ENCODE measurements at places on chromosomes 16 and 17.
A peak's percentile ranks its signal among the peaks of the same experiment; 100 is the strongest.

GRCh38 chr16:15518381-15519351 is 84.3 kb downstream of the BMERB1 start:
- peaks cover 20% of the 10 kb centered on the region for H3K4me1 ChIP-seq
- H3K36me3 ChIP-seq: peaks cover 6% of the 10 kb centered on the region
- H3K27ac ChIP-seq: peak overlapping the region; percentile 30
- peak; percentile 37 for DNase-seq
- peaks cover 3% of the 10 kb centered on the region for H3K27me3 ChIP-seq

DNA sequence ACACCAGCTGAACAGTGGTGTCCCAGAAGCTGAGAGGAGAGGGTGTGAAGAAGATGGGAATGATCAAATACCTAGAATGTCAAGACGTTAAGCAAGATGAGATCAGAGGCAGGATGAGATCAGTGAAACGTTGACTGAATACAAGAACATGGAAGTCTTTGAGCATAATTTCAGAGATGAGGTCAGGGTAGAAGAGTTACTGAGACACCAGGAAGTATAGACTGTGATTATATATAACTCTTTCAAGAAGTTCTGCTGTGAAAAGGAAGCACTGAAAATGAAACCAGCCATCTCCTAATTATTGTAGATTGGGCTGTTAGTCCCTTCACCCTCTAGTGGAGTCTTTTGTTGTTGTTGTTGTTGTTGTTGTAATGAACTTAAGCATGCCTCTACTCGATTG is 9.1 kb downstream of the SHCBP1 start:
- peaks cover 4% of the 10 kb centered on the region for H3K36me3 ChIP-seq
- no peak overlapping the region for H3K27ac ChIP-seq
- H3K4me1 ChIP-seq: 0 out of 2 replicates have a peak, but pooled peaks cover 6% of the 10 kb centered on the region
- no peak for DNase-seq
- no peaks in the 10 kb centered on the region for H3K27me3 ChIP-seq

DNA sequence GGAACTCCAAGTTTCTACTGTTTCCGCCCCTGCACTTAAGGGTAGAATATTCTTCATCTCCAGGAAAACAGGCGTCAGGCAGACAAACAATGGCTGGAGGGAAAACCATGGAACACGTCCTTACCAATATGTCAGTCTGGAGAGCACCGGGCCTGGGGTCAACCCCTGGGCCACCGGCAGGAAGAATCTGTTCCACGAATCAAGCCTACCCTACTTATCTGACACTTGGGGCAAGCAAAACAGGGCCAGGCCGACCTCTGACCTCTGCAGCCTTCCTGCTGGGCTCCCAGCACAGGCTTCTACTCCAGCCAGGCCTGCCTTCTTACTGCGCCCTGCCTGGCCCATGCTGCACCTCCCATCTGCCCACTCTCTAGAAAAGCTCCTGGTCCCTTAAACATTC is 10.1 kb downstream of the VAC14 start:
- peaks cover 6% of the 10 kb centered on the region for H3K4me1 ChIP-seq
- H3K4me3 ChIP-seq: no peak overlapping the region
- no peaks in the 10 kb centered on the region for H3K36me3 ChIP-seq
- no peak for DNase-seq
- H3K27me3 ChIP-seq: peaks cover 3% of the 10 kb centered on the region

- no peaks in the 10 kb centered on the region for H3K27me3 ChIP-seq
- peaks cover 22% of the 10 kb centered on the region for H3K4me1 ChIP-seq
- no peak for DNase-seq
- H3K36me3 ChIP-seq: no peaks in the 10 kb centered on the region
- H3K4me3 ChIP-seq: no peak overlapping the region
Observed at GRCh38 chr17:13387236-13387635, 214.5 kb downstream of the HS3ST3A1 start.

DNA sequence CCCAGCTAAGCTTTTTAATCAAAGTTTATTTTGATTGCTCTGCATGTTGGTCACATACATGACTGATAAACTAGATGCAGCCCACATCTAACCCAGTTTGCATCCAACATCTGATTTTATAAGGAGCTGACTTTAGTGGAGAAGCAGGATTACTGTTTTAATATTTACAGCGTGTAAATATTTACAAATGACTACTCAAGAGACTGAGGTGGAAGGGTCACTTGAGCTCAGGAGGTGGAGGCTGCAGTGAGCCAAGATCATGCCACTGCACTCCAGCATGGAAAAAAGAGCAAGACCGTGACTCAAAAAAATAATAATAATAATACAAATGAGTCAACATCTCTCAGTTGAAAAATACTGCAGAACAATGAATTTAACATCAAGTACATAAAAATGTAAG is 50.8 kb downstream of the PARN start:
- H3K36me3 ChIP-seq: peaks cover 36% of the 10 kb centered on the region
- no peak for DNase-seq
- H3K4me3 ChIP-seq: no peak overlapping the region
- no peak overlapping the region for H3K27ac ChIP-seq

GRCh38 chr16:29974291-29975133 is 844 bp downstream of the TAOK2 start:
- H3K27me3 ChIP-seq: peaks cover 8% of the 10 kb centered on the region
- peak overlapping the region; percentile 93 for H3K4me3 ChIP-seq
- H3K27ac ChIP-seq: peak overlapping the region; percentile 93
- peaks cover 30% of the 10 kb centered on the region for H3K36me3 ChIP-seq
- peaks cover 34% of the 10 kb centered on the region for H3K4me1 ChIP-seq

DNA sequence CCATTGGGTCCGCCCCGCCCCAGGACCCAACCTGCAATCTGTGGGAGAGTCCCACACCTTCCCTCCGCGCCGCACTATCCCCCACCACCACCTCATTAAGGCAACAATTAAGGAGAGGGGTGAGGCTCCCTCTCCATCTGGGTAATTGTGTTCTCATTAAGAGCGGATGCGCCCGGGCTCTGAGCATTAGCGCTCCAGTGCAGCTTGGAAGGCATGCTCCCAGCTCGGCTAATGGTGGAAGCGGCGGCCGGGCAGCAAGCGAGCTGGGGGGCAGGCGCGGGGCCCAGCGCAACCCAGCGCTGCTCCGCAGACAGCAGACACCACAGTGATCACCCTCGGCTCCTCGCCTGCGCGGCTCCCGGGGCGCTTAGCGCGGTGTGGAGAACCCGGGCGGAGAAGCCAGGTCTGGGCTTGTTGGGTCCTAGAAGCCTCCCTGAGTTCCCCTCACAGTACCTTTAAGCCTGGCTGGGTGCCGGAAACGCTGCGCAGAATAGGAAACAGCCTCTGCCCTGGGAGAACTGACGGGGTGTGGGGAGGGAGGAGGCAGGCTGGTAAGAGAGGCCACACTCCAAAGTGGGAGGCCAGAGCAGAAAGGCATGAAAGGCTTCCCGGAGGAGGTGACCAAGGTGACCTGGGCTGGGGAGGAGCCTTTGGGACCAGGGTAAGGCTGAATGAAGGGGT is 6.4 kb downstream of the CBLN1 start:
- no peak overlapping the region for H3K4me3 ChIP-seq
- no peaks in the 10 kb centered on the region for H3K4me1 ChIP-seq
- no peak overlapping the region for H3K27ac ChIP-seq

DNA sequence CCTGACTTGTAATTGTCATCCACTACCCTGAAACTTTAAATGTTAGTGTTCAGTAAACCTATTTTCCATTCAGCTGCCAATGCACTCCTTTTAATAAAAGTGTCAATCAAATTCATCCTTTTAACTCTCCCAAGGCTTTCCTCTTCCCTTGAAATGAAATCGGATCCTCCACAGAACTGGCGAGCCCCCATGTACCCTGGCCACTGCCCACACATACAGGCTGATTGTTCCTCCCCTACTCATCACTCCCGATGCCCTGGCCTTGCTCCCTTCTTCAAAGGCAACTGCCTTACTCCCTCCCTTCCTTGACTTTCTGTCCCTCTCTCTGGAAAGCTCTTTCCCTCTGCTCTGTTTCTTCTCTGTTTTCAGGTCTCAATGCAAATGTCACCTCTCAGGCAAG is 7.6 kb downstream of the KRT33A start:
- peaks cover 22% of the 10 kb centered on the region for H3K4me1 ChIP-seq
- peaks cover 5% of the 10 kb centered on the region for H3K27me3 ChIP-seq
- no peak overlapping the region for H3K27ac ChIP-seq
- DNase-seq: no peak
- H3K4me3 ChIP-seq: no peak overlapping the region
- H3K36me3 ChIP-seq: peaks cover 18% of the 10 kb centered on the region
